ENCODE measurements at places on chromosomes 16 and 17. TPM values are rescaled to one million over a fixed set of nuclear protein-coding genes. Genes with fewer than 3 reads are reported as not detected.

The TEX14 gene
- total RNA-seq: 0.11 TPM

The SLFN14 gene
- total RNA-seq: not detected

The CTRB1 gene
- total RNA-seq: not detected

The HID1 gene
- total RNA-seq: 0.57 TPM

The SDR42E2 gene
- total RNA-seq: not detected

The TBX6 gene
- 0.09 TPM for total RNA-seq

The MFAP4 gene
- total RNA-seq: 21.8 TPM

The TMEM204 gene
- 25.8 TPM for total RNA-seq

The FAM171A2 gene
- 1.6 TPM for total RNA-seq

The ACSM5 gene
- not detected for total RNA-seq

The MATCAP1 gene
- total RNA-seq: 9.9 TPM

The NPB gene
- total RNA-seq: 0.16 TPM

The RPA1 gene
- total RNA-seq: 84.3 TPM

The KRT31 gene
- total RNA-seq: not detected

The CNTD1 gene
- total RNA-seq: not detected

The RRAD gene
- total RNA-seq: 1.7 TPM

The BAIAP3 gene
- total RNA-seq: 0.12 TPM

The TMC5 gene
- not detected for total RNA-seq

The KRTAP29-1 gene
- total RNA-seq: not detected

Data from HFFc6 (cell line).